ENCODE measurements at places on chromosomes 6 and 20.

DNA sequence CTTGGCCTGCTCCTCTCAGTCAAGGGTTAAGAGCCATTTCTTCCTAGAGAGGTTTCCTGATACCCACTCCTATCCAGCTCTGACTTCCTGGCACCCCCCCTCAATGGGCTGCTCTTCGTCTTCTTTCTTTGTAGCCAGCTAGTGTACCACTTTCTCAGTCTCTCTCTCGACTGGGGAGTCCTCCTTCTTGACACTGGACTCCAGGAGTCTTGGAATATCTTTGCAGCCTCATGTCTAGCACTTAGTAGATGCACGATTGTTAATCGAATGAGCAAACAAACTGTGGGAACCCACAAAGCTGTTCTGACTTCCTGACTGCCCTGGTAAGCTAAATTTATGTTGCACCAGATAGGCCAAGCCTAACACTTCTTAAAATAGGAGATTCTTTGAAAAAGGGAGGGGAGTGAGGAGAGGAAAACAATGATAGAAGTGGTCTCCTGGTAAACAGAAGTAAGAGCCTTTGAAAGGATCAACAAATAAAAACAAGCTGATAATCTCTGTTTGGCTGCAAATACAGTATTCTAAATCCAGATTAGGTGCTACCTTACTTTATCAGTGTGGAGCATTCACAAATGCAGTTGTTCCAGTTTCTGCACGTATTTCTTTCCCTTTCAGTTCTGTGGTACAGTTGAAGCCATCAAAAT lies 160.1 kb upstream of the CITED2 start:
- DNase-seq = no peak

- no peak for DNase-seq
Observed at GRCh38 chr6:18352842-18353241, 34.3 kb upstream of the RNF144B start.

- no peak for DNase-seq
Observed at GRCh38 chr6:119076173-119076572, 2.3 kb downstream of the FAM184A start.

DNA sequence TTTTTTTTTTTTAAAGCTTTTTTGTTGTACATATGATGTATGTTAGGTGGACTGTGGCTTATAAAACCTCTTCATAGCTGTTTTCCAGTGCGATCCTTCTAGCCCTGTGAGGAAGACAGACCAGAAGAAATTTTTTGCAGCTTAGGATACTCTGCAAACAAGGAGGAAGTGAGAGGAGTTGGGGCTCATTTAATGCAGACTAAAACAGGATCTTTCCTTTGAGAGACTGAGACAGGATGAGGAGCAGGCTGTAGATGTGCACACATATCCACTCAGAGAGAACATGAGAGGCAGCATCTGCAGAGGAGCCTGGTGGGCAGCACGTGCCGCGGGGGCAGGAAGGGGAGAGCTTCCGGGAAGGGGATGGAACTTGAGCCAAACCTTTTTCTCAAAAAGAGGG lies 45.7 kb downstream of the PPARD start:
- no peak for DNase-seq

- no peak for DNase-seq
Observed at GRCh38 chr6:150710236-150710635, 110.6 kb downstream of the PLEKHG1 start.

GRCh38 chr6:89215391-89215790 lies 1.8 kb downstream of the GABRR1 start:
- DNase-seq = no peak

GRCh38 chr6:27838058-27838944 lies 73.9 kb downstream of the OR2B2 start:
- peak; percentile 91 for DNase-seq

- no peak for DNase-seq
Observed at GRCh38 chr20:59823491-59824259, 109.8 kb downstream of the SYCP2 start.

- no peak for DNase-seq
Observed at GRCh38 chr6:34692280-34692679, 4.3 kb downstream of the ILRUN start.

DNA sequence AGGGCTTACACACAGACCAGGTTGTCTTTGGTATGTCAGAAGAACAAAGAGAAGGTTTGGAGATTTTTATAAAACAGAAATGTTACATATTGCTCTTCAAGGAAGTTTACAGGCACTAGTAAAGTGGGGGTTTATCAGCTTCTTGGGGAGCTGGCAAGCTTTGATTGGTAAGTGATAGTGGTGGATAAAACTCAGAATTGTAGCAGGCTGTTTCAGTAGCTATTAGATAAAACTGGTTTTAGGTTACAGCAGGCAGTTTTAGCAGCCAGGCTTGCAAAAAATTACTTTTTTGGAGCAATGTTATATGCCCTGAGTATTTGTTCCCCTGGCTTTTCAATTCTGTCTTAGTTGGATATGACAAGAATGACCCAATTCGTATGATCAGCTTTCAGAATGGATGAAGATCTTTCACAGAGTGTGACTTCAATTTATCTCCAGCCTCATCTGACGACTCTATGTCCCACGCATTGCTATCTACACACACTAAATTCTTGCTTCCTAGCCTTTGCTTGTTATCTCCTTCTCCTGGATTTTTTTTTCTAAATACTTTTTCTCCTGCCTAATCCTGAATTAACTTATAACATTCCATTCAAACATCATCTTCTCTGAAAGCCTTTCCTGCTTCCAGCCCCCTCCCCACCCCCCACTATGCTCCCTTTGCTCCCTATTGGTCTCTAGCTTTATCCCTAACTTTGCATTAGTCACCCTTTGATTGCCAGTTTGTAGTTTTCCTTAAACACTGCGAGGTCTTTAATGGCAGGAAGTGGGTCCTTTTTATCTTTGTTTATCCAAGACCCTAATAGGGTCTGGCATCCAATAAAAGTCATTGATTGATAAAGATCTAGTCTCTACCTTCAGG lies 1.0 kb upstream of the TOMM34 start:
- no peak for DNase-seq

DNA sequence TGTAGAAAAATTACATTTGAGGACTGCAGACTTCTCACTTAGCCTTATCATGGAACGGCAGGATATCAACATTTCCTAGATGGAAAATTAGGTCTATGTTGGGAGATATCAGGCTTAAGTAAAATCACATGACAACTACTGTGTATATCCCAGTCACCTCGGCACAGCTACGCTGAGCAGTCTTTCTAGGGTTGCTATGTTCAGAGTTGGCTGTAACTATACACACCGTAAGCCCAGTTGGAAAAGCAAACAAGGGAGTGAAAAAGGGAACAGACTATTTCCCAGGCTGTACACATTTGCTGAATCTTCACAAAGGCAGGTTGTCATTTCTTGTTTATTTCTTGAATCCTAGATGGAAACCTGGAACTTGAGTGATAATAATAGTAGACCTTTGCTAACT lies 80.7 kb upstream of the PTPRK start:
- DNase-seq = no peak

DNA sequence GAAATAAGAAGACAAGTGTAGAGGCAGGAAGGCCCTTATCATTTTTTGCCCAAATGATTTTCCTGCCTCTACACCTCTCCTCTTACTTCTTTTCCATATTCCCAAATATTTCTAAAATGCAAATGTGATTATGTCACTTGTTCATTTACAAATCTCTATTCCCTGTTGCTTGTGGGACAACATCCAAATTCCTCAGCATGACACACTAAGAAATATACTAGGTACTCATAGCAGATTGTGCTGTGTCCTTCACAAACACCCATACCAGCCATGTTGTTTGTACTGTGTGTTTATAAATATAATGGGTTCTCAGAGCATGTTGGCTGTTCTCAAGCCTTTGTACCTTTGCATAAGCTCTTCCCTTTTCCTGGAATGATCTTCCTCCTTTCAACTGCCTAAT lies 17.7 kb upstream of the FYN start:
- no peak for DNase-seq

- no peak for DNase-seq
Observed at GRCh38 chr6:14880677-14881076, 365.2 kb upstream of the JARID2 start.

DNA sequence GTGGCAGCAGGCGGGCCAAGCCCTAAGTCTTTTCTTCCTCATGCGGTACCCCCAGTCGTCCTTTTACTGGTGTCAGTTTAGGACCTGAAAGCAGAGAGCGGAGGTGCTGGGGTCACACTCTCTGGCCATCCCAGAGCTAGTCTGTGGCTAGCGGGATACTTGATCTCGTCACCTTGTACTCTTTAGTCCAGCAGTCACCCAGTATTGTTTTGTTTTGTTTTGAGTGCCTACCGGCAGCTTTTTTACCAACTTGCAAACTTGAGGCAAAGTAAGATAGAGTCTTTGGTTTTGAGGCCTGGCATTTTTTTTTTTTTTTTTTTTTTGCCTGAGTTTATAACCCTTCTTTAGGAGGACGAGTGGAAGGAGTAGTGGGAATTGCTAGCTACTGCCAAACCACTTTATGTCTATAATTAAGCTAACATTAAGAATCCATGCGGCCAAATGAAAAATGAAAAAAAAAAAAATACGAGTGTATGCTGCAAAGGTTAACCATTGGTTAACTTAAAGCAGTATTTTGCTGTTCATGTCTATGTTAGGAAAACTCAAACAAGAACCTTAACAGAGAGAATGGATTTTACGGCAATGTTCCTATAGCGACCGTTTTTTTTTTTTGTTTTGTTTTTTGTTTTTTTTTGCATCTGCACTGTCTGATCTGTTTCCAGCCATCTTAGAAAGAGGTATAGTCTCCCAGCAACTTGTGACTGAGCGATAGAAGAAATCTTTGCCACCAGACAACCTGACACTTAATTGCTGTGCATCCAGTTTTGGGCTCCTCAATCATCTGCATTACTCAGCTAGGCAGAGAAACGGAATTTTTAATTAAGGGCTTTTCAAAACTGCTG lies 56.9 kb downstream of the FAM217A start:
- no peak for DNase-seq

DNA sequence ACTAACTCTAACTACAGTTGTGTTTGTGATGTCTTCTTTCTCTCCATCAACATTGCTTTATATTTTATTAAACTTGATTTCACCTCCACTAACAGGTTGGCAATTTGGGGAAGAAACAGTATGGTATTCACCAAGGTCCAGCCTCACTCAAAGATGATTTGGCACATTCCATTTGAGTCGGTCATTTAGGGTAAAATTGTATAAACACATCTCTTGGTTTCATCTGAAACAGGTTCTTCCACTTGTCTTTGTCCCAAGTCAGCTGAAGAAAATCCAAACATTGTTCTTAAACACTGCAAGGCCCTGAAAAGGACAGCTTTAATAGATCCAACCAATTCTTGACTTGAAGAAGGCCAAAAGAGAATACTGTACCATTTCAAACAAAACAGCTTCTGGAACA lies 104.9 kb upstream of the NT5E start:
- DNase-seq = no peak

DNA sequence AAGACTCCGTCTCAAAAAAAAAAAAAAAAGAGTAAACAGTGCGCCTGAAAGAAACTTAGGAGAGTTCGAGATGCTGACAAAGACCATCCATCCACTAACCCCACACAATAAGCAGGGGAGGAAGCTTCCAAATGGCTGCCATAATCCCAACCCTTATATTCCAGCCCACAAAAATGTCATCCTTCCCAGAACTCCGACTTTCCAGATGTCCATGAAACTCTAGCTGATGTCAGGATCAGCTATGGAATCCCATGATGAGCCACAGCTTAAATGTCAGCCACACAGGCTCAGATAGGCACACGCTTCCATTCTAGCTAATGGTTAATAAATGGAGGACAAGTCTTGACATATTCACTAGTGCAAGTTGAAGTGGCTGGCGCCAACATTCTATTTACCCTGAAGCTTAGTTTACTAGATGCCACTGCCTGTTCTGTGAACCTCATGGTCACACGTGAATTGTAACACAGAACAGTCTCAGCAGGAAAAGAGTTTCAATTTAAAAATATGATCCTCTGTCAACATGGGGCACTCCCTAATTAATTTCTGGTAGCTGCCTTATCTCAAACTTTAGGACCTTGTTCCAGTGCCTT lies 75.5 kb downstream of the FOXF2 start:
- no peak for DNase-seq

- no peak for DNase-seq
Observed at GRCh38 chr20:57760698-57761412, 51.0 kb upstream of the PMEPA1 start.

- DNase-seq = no peak
Observed at GRCh38 chr6:24376871-24377270, 19.0 kb upstream of the DCDC2 start.

- DNase-seq = no peak
Observed at GRCh38 chr6:75386050-75386770, 101.6 kb upstream of the TMEM30A start.

- DNase-seq = no peak
Observed at GRCh38 chr6:169288591-169288990, 34.9 kb upstream of the THBS2 start.

DNA sequence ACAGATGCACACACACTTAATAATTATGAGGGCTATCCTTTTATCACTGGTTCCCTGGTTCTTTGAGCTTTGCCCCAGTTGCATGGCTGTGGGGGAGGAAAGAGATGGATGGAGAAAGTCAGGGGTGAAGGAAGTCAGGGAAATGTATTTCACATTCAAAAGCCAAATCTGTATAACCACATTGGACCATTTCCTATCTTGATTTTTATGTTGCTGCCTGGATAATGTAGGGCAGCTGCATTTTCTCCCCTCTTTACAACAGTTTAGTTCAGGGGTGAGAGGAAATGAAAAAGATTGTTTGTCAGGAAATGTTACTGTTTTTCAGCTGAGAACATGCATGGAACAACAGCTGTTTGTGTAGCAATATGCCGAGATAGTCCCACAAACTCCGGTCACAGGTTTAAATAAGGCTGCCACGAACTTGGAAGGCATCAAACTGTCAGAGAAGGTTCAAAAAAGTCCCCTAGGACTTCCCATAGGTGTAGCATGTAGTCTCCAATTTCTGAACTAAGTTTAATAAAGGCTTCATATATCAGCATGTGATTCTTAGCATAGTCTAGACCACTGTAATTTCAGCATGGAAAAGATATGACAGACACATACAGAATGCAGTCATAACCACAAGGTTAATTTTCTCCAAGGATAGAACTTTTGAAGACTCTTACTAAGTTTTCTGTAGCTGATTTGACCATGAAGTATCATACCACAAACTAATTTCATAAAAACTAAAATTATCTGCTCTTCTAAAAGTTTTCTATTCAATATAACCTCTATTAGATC lies 82.1 kb upstream of the COL21A1 start:
- DNase-seq = no peak

DNA sequence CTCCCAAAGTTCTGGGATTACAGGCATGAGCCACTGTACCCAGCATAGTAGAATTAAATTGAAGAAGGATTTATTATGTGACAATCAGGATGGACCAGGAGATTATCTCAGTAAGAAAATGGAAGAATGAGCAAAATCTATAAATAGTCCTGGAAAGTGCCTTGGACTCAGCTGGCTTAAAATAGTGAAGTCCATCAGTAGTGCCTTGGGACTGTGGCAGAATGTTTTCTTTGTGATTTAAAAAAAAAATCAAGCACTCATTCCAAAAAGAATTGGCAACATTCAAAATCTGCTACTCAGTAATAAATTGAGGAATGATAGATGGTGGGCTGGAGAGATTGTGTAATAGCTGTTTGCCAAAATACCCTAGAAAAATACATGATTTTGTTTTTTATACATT lies 37.0 kb upstream of the MAS1 start:
- no peak for DNase-seq

- no peak for DNase-seq
Observed at GRCh38 chr20:61841966-61842365, 223.7 kb downstream of the TAF4 start.
